ENCODE measurements at places on chromosomes 3 and 15.

DNA sequence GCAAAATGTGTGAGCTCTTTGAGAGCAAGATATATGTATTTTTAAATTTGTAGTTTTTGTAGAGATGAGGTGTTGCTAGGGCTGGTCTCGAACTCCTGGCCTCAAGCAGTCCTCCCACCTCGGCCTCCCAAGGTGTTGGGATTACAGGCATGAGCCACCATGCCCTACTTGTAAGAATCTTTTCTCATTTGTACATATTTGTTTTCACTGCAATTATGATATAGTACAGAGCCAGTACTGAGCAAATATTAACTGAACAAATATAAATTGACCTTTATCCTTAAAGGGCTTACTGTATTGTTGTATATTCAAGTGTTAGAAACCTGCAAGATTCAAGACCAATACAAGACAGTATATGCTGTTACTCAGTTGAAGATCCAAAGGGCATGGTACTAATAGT is 53.4 kb downstream of the GTF2E1 start:
- no peak for DNase-seq

GRCh38 chr15:69700380-69700779 is 247.8 kb downstream of the RPLP1 start:
- DNase-seq: no peak

DNA sequence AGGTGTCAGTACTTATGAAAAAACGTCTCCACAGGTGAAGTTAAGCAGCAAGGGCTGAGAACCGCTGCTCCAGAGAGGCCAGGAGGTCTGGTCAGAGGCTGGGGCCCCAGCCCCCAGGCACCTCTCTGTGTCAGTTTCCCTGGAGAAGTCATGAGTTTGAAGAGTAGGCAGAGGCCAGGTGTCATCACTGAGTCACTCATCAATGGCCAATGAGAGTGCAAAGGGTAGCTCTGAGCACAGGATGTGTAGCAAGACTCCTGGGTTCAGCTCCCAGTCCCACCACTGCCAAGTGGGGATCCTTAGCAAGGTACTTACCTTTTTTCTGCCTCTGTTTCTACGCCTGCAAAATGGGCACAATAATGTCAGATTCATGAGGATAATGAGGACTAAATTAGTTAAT is 47.9 kb downstream of the CORO2B start:
- DNase-seq: no peak

GRCh38 chr3:101243285-101244211 is 76.8 kb downstream of the IMPG2 start:
- no peak for DNase-seq

DNA sequence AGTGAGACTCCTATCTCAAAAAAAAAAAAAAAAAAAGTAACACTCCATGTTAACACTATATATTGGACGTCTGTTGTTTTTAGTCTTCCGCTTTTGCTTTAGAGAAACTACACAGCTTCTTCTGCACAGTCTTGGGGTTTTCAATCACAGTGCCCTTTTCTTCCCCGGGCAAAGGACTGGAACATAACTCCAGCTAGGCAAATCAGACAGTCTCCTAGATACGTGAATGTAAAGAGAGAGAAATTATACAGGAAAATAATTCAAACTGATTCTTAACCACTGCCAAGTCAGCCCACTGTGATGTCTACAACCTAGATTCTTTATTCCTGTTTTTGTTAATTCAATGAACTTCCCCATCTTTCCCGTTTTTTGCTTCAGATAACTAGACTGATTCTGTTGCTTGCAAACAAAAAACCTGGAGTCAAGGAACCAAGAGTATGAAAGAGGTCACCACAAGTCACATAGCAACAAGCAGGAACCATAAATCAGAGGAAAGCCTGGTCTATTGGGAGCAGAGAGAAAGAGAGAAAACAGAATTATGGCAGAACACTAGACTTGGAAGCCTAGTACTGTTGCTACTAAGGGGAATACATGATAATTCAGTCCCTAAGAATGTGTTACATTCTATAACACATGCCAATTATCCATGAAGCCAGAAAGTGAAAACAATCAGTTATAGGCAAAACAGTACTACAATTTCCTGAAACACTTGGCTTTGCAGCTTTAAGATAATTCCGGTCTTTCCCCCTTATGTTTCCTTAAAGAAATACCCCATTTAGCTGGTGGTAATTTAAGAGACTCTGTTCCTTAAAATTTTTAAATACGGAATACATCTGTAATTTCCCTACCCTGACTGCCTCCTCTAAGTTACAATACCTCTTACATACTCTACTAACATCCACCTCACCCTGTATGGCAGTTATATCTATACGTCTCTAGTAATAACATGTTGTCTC is 63.1 kb downstream of the TBL1XR1 start:
- DNase-seq: no peak

DNA sequence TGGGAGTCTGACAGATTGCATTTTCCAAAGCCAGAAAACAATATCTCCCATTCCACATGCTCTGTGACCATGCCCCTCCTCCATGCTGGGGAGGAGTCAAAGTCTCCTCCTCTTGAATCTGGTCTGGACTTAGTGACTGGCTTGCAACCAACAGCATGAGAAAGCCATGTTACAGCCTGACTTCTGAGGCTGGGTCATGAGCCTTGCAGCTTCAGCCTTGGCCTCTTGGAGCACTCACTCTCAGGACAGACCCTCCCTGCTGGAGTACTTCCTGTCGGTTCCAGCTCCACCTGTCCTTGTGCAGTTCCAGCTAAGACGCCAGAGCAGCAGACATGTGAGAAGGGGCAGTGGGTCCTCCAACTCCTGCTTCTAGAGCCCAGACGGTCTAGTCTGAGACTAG is 49.7 kb upstream of the RBSN start:
- no peak for DNase-seq

GRCh38 chr3:130907966-130908365 is 14.1 kb downstream of the ATP2C1 start:
- DNase-seq: no peak

DNA sequence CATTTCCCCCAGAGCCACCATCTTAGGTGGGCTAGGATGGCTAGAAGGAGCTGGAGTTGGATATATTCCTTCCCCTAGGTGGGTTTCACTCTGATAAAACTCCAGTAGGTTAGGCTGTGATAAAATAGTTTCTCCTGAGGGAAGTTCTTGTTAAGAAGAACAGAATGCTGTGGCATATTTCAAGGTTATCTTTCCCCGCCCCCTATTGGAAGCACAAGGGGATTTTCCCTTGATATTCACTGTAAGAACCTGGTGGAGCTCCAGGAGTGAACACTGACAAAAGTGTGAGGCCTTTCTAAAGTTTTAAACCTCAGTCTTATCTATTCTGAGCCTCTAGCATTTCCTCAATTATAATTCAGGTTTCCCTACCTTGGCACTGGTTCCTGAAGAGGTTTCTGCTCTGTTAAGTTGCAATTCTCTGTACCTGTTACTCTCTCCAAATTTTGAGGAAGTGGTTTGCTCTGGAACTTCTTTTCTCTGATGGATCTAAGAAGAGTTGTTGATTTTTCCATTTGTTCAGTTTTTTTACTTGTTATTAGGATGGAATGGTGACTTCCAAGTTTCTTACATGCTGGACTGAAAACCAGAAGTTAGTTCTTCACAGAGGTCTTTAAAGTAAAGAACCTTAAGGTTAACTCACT is 113.5 kb downstream of the GMPS start:
- no peak for DNase-seq
